ENCODE measurements at places on chromosomes 6 and 20.

DNA sequence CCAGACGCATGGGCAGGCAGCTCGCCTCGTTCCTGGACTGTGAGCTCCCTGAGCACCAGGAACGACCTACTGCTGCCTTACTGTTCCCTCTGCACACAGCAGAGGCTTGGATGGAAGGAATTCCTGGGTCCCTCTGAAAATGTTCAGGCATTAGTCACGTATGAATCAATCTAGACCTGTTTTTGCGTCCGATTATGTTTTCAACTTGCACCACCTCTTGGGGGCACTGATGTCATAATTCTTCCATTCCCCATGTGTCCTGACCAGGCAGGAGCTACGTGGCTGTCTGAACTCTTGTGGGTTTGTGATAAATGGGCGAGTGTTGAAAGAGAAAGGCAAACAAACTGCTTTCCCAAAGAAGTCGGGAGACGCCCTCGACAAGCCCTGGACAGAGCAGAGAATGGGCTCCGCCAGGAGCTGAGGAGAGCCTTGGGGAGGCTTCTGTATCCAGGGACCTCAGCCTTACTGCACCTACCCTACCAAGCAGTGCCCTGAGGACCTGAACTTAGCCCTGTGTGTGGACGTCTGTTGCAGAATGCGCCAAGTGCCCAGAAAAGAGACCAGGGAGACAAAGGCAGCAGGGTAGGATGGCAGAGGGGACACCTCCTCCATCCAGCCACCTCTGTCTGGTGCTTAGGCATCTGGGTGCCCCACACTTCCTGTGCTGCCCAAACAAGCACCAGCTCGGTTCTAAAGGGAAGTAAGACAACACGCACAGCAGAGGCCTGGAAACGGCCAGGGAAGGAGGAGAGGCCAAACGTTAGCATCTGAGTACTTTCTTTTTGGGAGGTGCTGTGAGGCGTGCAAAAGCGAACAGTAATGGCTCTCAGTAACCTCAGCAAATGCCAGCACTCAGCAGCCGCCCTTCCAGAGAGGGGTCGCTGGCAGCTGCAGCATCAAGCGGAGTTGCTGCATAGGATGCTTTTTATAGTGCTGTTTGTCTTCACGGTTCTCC lies 124.2 kb downstream of the LY86 start:
- DNase-seq: peak; percentile 25

GRCh38 chr6:9697263-9697931 lies 717.5 kb downstream of the TFAP2A start:
- DNase-seq: no peak

DNA sequence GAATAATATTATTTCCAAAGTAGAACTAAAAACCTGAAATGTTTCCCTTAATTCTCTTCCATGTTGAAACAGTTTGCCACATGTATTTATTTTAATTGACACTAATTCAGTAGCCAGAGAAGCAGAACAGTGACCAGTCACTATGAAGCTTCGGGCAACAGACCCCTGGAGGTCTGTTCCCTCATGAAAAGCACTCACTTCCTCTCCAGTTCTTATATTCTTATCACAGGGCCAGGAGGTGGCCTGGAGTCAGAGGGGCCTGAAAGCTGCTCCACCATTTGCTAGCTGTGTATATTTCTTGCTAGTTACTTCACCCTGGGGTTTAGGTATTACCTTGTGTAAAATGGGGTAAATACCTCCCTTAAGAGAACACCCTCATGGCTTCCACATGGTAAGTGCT lies 49.1 kb downstream of the MAP7 start:
- no peak for DNase-seq

- no peak for DNase-seq
These were observed 1.4 kb upstream of the MANBAL start for GRCh38 chr20:37288091-37288490.

DNA sequence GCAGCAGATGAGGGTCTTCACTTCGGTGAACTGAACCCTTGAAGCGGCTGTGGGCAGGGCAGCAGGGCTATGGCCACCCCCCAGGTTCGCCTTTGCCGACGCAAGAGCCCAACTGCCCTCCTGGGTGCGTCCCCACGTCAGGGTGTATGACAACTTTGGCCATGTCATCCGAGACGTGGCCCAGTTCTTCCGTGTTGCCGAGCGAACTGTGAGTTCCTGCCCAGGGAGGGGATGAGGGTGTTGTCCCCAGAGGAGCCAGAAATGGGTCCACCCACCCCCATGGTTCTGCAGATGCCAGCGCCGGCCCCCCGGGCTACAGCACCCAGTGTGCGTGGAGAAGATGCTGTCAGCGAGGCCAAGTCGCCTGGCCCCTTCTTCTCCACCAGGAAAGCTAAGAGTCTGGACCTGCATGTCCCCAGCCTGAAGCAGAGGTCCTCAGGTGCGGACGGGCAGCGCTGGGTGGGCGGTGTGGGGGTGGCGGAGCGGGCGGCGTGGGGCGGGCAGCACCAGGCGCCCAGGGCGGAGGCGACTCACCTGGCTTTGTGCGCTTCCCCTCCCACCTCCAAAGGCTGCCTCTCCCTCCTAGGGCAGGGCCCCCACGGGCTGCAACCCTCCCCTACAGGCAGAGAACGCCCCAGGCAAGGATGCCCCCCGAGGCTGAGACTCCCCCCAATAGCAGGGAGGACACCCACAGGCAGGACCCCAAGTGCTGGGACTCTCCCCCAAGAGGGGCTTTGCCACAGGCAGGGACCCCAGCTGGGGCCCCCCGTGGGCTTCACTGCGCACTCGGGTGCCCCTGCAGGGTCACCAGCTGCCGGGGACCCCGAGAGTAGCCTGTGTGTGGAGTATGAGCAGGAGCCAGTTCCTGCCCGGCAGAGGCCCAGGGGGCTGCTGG lies 6.2 kb upstream of the TNFRSF6B start:
- DNase-seq: no peak

DNA sequence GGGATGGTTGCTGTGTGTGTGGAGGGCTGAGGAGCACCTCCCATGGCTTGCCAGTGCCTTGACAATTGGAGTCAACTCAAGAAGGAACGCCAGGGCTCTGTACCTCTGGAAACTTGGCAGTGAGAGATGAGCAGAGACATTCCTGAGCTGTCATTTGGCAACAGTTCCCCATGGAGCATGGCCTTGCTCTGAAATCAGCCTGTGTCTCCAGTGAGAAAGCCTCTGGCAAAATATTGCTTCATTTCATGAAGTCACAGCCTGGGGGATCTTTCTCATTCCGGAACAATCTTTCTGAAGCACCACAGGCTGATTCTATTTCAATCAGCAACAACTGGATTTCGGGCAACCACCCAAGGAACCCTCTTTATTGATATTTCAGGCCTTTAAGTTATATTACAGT lies 52.2 kb upstream of the FNDC1 start:
- no peak for DNase-seq

- DNase-seq: no peak
These were observed 62.5 kb downstream of the METTL24 start for GRCh38 chr6:110295451-110296165.

GRCh38 chr6:154962753-154963152 lies 32.4 kb upstream of the TIAM2 start:
- DNase-seq: no peak

All from stimulated activated naive CD4-positive, alpha-beta T cell (primary cell).